ENCODE measurements at places on chromosomes 4 and X.

GRCh38 chr4:154984148-154984547 lies 203.1 kb downstream of the RBM46 start:
- DNase-seq = no peak

DNA sequence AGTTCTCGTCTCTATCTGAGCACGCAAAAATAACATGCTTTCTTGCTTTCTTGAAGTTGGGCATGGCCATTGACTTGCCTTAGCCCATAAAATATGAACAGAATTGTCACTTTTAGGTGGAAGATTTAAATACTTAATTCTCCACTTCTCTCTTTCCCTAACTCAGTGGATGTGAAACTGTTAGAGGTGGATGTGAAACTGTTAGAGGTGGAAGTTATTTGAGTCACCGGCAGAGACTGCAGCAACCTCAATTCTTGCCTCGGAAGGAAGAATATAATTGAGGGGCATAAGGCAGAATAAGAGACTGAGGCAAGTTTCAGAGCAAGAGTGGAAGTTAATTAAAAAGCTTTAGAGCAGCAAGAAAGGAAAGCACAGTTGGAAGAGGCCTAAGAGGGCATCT lies 2.8 kb upstream of the PARM1 start:
- DNase-seq = no peak

GRCh38 chrX:124328765-124329164 lies 3.7 kb upstream of the TEX13D start:
- peak; percentile 75 for DNase-seq

GRCh38 chr4:170089668-170090351 lies at the start of gene AADAT:
AADAT (minus strand) TSS chr4:170089956; CDS start chr4:170089690, 266 bp downstream.
- peak; percentile 57 for DNase-seq
